ENCODE measurements at places on chromosomes 6 and 20.

GRCh38 chr6:7433121-7433617 lies 43.6 kb downstream of the RIOK1 start:
- no peak for DNase-seq

DNA sequence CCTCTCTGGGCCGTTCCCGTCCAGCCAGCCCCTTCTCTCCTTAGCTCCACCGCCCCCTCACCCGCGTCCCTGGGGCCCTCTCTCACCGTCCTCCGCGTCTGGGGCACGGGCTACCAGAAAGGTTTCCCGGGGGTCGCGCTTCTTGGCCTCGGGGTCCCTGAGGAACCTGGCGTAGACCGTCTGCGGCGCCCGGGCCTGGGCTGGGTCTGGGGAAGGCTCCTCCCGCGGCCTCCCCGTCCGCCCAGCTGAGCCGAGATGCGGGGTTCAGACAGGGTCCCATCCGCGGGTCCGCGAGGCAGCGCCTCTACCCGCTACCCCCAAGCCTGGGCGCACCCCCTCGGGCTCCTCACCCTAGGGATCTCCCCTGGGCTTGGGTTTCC lies 1.1 kb downstream of the TULP1 start:
- DNase-seq: no peak

DNA sequence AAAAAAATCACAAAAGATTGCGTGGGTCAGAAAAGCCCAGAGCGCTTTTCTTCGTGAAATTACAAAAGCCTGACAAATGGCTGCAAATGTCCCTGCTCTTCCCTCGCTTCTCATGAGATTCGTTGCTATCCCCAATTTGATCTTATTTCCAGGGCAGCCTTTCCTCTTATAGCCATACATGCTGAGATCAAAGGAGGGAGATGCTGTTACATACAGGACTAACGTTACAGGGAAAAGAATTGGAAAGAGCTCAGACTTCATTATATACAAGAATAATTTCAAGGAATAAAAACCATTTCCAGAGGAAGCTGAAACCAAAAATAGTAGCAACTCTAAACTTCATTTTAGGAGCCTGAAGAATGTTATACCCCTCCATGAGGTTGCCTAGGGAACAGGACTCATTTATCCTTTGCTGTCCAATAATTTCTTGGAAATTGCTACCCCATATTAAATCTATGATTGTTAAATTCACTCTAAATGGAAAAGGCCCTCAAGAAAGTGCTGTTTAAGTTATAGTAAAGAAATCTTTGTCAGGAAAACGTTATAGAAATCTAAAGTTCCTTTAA lies 81.0 kb downstream of the METTL24 start:
- no peak for DNase-seq

DNA sequence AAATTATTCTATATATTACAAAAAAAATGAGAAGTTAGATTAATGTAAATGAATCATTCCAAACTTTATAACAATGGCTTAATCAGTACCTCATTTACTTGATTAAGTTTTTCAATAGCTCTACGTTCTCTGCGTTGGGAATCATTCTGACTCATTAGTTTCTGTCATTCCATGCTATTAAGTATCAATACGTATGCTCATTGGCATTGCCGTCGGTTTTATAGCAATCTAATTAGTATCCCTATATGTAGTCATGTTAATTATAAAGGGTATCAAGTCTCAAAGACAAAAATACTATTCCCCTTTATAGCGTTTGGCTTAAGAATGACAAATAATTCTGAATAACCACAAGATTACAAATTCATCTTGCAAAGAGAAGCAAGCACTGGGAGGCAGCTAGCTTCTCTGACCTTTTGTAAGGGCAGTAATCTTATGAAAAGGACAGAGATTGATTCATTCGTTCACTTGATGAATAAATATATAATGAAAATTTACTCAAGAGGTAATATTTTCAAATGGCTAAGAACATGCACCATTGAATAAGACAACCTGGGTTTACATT lies 41.8 kb downstream of the OLIG3 start:
- no peak for DNase-seq

DNA sequence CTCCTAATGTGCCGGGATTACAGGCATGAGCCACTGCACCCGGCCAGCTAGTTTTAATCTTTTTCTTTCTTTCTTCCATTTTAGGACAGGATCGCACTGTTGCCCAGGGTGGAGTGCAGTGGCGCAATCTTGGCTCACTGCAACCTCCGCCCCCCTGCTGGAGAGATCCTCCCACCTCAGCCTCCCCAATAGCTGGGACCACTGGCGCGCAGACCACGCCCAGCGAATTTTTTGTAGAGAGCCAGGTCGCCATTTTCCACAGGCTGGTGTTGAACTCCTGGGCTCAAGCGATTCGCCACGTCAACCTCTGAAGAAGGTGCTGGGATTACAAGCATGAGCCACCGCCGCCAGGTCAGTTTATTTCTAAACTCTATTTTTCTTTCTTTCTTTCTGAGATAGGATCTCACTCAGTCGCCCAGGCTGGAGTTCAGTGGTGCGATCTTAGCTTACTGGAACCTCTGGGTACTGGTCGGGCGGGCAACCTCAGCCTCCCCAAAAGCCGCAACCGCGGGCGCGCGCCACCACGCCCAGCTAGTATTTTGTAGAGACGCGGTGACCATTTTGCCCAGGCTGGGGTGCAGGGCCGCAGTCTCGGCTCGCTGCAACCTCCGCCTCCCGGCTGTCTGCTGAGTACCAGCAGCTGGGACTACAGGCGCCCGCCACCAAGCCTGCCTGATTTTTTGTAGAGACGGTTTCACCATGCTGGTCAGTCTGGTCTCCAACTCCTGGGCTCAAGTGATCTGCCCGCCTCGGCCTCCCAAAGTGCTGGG lies 20.0 kb upstream of the LIN28B start:
- no peak for DNase-seq

- no peak for DNase-seq
Observed at GRCh38 chr6:104954190-104954797, 2.6 kb upstream of the LIN28B start.

- no peak for DNase-seq
Observed at GRCh38 chr6:82208913-82209312, 38.6 kb downstream of the IBTK start.

DNA sequence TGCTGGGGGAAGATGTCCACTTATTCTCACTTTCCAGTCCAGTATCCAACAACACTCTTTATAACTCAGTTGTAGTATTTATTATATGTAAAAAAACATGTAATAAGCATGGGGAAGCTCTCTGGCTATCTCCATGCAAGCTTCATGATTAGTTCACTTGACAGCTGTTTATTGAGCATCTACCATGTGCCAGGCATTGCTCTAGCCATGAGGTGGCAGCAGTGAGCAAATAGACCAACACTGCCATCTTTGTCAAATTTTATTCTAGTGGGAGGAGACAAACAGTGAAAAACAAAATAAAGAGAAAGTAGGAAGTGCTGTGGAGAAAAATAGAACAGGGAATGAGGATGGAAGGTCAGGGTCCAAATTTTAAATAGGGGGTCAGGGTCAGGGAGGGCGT lies 131.8 kb downstream of the CFAP61 start:
- no peak for DNase-seq

DNA sequence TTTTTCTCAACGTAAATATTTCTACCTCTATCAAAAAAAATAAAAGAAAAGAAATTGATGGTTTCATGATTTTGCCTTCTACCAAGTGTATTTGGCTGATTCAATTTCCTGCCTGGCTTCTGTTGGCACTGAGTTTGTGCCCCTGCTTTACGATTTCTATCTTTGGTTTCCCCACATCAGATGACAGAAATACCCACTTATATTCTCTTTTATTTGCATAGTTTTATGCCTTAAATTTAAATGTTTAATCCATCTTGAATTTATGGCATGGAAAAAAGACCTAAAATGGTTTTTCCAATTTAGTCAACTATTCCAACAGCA lies 34.3 kb downstream of the RNF24 start:
- no peak for DNase-seq

- DNase-seq: no peak
Observed at GRCh38 chr6:10460096-10460495, 45.2 kb upstream of the TFAP2A start.

DNA sequence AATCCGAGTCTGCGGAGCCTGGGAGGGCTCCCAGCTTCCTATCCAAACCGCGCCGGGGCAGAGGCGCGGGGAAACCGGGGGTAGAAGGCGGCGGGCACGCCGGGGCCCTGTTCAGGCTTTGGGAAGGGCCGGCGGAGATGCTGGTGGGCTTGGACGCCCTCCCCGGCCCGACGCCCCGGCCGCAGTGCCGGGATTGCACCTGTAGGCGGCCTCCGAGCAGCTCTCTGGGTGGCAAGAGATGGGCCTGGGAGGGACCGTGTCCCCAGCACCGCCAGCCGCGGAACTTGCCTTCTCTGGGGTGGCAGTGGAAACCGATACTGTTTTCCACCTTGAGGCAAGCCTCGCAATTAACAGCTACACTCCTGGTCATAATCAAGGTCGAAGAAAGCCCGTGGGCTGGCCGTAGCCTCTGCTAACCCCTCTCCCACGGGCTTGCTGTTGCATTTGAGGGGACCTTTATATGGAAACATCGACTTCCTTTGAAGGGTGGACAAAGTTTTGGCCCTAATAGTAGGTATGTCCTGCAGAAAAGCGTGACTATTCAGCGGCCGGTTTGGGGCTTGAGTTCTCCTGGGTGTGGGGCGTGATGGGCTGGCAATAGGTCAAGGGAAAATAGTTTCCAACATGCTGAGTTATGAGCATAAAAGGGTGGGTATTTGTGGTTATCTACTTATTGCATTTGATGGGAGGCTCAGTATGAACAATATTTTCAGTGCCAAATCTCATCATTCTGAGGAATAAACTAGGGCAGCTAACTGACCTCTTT lies 1.1 kb upstream of the JAG1 start:
- peak; percentile 42 for DNase-seq

- DNase-seq: no peak
Observed at GRCh38 chr6:33297406-33297955, 1.3 kb downstream of the RGL2 start.

DNA sequence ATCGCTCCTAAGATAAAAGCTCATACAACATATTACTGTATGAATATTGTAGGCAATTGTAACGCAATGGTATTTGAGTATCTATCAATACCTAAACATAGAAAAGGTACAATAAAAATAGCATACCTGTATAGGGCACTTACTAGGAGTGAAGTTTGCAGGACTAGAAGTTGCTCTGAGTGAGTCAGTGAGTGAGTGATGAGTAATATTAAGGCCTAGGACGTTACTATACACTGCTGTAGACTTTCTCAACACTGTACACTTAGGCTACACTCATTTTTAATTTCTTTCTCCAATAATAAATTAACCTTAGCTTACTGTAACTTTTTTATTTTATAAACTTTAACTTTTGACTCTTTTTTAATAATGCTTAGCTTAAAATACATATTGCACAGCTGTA lies 546.9 kb downstream of the HACE1 start:
- DNase-seq: no peak

GRCh38 chr20:63624486-63624885 lies 2.4 kb downstream of the GMEB2 start:
- no peak for DNase-seq

DNA sequence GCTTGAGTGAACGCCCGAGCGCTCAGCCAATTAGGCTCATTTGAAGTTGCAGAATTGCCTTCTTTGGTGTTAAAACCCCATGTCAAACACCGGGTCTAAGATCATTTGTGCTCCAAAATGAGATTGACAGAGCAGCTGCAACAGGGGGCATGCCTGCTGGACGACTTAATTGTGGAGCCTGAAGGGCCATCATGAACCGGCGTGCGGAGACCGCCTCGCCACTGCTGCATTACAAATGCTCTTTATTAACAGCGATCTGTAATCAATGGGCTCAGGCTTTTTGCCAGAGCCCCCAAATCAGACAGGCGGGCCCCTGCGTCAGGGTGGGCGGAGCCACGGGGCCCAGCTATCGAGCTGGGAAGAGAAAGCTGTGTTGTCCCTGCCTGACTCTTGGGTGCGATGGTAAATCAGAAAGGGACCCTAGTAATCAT lies 183.2 kb downstream of the SIM1 start:
- no peak for DNase-seq

DNA sequence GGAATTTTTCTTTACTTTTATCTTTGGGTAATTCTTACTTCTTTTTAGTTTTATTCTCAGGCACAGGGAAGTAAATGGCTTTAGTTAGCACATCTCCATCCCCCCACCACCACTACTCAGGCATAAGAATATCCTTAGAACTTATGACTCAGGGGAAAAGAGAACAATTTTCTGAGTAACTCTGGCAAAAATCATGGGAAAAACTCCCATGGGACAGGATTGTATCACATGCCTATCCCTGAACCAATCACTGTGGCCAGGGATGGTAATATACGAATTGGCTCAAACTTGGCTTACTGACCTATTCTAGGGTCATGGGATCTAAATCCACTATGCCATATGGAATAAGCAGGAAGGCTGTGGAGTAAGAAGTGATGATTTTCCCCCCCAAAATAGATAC lies 339.1 kb downstream of the BTBD3 start:
- DNase-seq: no peak

DNA sequence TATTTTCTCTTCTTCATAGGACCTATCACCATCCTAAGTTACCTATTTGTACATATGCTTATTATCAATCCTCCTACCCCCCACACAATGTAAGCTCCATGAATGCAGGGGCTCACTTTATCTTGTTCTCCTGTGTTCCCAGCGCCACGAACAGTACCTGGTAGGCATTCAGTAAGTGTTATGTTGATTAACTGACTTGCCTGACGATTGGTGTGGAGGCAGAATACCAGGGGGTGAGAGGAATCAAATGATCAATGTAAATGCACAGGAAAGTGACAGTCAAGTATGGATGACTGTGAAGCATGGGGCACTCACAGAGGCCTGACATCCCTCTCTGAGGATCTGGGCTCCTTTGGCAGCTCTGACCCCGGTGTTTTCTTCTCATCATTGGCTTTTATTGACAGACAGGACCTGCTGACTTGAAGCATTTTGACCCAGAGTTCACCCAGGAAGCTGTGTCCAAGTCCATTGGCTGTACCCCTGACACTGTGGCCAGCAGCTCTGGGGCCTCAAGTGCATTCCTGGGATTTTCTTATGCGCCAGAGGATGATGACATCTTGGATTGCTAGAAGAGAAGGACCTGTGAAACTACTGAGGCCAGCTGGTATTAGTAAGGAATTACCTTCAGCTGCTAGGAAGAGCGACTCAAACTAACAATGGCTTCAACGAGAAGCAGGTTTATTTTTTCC lies 6.1 kb upstream of the IFT52 start:
- no peak for DNase-seq

DNA sequence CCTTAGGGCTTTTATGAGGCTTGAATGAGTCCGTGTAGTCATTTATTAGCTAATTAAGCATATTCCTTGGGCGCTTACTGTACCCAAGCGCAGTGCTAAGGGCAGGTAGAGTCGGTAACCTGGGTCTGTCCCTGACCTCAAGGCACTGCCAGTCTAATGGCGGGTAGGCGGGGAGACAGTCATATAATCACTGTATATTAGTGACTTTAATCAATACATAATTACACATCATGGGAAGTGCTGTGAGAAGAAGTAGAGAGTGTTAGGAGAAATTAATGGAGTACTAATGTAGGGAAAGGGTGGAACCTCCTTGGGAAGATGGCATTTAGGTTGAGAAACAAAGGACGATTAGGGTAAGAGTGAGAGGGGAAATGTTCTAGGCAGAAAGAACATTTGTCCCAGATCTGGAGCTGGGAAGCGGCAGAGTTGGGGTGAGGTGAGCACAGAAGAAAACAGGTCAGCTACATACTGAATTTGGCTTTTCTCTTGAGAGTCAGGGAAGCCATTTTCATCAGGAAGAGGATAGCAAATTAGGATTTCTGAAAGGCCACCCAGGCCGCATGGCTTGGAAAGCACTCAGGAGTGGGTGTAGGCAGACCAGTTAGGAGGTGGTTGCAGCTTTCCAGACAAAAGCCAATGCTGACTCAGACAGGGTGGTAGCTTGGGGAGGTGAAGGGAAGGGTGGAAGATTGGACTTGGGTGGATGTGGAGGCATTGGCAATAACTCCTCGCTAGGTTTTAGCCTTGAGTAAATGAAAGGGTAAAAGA lies 954 bp upstream of the BLCAP start:
- DNase-seq: no peak

GRCh38 chr20:59147586-59147985 lies 16.0 kb upstream of the ZNF831 start:
- no peak for DNase-seq

Measured in CD4-positive, alpha-beta T cell treated with Interferon gamma for 1 hour (primary cell).